EL (cell line): ENCODE measurements at places on chromosomes 7 and 10.

- DNase-seq: no peak
Measured at GRCh38 chr7:66720561-66720960, 20.0 kb upstream of the RABGEF1 start.

DNA sequence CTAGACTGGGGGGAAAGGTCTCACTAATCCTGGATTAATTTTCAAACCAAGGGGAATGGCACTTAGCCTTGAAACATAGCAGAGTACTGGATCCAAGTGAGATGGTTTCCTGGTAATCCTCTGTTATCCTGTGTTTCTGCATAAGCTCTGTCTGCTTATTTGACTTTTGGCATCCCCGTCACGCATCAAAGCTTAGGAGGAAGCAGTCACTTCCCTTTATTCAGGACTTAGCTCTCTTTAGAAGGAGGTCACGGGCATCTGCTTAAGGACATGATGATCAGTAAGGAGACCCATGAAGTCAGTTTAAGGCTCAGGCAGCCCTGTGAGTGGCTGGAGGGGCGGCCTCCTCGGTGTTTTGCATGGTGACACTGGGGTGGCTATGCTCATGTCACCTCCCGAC, 30.0 kb downstream of the TSPAN15 start:
- DNase-seq: no peak

DNA sequence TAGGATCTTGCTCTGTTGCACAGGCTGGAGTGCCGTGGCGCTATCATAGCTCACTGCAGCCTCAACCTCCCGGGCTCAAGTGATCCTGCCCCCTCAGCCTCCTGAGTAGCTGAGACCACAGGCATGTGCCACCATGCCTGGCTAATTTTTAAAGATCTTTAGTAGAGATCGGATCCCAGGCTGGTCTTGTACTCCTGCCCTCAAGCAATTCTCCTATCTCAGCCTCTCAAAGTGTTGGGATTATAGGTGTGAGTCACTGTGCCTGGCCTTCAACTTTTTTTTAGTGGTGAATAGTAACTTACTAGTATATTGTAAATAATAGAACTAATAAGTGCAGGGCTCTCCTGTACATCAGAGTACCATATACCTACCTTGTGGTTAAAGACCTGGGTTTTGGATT, 52.1 kb upstream of the LMTK2 start:
- peak; percentile 47 for DNase-seq

- DNase-seq: no peak
Measured at GRCh38 chr7:98217623-98218582, 6.7 kb downstream of the BHLHA15 start.

- no peak for DNase-seq
Measured at GRCh38 chr7:28815369-28815927, 142.7 kb downstream of the TRIL start.

GRCh38 chr10:131242007-131242406, 69.5 kb downstream of the TCERG1L start:
- DNase-seq: no peak

DNA sequence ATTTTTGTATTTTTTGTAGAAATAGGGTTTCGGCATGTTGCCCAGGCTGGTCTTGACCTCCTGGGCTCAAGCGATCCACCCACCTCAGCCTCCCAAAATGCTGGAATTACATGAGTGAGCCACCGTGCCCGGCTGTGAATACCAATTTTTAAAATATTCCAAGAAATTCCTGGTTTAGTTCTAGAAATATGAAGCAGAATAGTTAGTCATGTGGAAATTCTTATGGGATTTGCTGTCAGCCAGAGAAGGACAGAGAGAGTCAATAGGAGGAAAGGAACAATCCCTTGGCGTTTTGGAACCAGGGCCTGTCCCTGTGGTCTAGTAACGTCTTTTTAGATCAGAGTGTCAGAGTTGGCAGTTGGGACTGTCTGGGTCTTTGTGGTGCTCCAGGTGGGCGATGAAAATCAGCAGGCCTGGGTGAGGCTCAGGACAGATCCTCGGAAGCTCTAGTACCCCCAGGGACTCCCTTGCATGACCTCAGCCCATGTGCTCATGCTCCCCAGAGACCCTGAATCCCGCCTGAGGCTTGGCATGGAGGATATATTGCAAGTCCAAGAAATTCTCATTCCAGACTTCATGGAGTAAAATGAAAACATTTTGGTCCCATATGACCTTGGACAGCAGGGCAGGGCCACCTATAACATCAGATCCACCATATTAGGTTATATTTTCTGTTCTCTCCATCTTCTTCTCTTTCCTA, 7.8 kb downstream of the NODAL start:
- peak; percentile 40 for DNase-seq

DNA sequence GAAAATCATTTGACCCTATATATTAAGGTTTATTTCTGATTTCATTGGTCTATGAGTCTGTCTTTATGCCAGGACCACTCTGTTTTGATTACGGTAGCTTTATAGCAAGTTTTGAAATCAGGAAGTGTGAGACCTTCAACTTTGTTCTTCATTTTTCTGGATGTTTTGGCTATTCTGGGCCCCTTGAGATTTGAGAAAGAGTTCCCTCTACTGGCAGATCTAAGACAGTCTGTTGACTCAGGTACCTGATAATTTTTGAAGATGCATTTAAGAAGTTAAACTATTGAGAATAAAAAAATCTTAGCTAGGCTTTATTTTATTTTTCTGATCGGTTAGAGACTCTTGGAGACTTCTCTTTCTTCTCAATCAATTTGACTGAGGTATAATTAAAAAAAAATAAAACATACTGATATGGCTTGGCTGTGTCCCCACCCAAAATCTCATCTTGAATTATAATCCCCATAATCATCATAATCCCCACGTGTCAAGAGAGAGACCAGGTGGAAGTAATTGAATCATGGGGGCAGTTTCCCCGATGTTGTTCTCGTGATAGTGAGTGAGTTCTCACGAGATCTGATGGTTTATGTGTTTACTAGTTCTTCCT, 209.2 kb downstream of the SNX10 start:
- peak; percentile 12 for DNase-seq

DNA sequence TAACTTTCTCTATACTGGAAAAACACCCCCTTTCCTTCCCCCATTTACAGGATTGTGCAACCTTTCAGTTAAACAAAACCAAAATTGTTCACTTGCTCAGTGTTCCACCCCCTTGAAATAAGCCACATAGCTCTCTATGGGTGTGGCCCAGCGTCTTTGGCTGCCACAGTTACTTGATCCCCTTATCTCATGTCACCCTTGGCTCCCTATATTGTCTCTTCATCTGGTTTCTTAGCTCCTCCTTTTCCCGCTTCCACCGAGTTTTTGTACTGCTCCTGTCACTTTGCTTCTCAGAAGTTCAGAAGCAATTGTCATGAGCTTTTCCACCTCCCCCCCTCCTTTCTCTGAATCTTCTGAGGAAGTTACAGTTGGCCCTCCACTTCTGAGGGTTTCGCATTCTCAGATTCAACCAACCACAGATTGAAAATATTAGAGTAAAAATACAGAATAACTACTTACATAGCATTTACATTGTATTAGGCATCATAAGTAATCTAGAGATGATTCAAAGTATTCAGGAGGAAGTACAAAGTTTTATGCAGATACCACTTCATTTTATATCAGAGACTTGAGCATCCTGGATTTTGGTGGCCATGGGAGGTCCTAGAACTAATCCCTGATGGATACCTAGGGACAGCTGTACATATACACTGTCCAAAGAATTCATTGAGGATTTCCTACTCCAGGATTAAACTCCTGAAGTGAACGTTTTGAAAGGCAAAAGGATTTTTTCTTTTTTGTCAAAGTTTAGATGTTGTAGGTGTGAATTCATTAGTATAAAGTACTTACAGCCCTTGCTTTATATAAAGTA, 60.4 kb downstream of the ADD3 start:
- DNase-seq: no peak

- peak; percentile 33 for DNase-seq
Measured at GRCh38 chr10:72702868-72703581, 11.1 kb downstream of the MCU start.

DNA sequence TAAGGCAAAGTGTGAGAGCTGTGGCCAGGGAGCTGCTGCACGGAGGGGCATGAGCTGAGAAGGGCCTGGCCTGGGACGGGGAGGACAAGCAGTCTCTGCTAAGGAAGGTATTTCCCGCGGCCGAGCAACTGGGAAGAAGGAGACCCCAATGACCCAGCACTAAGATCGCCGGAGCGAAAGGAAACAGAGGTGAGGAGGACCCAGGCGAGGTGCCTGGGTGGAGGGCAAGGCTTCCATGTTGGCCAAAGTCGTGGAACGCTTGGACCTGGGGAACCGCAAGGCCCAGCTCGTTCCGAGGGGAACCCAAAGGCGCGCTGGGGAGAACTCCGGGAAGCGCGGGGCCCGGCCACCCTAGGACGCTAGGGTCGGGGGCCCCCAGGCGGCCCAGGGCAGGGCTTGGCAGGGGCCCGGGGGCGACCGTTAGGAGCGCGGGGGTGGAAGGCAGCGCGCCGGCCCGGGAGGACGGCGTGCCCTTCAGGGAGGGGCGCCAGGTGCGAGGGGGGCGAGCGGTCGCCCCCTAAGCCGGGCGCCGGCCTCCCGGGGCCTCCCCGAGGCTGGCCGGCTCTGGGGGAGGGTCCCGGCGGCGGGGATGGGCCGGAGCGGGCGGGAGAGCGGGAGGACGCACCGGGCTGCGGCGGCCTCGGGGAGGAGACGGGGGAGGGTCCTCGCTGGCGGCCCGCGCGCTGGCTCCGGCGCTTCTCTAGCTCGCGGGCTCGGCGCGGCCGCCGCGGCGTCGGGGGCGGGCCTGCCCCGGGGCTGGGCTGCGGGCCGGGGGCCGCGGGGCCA, 545 bp downstream of the GIGYF1 start:
- no peak for DNase-seq

DNA sequence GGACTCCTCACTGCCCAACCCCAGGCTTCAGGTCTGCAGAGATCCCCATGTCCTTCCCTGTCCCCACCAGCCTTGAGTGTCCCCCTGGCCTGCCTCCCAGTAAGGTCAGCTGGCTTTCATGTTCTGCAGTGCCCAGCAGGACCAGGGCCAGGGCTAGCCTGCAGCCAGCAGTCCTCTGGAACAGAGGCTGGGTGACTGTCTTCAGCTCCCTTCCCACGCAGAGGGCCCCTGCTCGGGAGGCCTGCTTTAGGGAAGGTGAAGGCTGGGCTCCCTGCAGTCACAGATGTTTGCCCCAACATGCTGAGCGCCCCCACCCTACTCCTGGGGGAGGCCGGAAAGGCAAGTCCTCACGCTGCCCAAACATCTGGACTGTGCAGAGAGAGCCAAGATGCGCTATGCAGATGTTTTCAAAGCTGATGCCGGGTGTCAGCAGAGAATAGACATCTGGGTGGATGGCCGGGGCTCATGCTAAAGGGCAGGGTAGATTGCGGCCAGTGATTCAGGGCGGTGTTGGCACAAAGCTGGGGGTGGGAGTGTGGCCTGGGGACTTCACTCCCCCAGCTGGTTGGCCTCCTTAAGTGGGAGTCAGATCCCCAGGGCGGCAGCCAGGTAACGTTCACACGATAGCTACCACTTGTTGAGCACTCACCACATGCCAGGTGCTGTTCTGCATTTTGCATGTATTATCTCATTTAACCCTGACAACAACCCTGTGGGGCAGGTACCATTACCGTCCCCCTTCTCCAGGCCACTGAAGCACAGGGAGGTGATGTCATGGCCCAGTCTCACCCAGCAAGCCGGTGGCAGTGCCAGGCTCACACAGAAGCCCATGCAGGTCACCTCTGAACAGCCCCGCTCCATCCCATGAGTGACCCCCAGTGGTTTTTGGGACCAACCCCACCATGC, 71.2 kb upstream of the COL13A1 start:
- no peak for DNase-seq

- no peak for DNase-seq
Measured at GRCh38 chr10:98567391-98568133, 120.8 kb upstream of the HPS1 start.
